ENCODE measurements at places on chromosomes 16 and 17. TPM values are rescaled to one million over a fixed set of nuclear protein-coding genes. Genes with fewer than 3 reads are reported as not detected.

The CAMKK1 gene
- 5.4 TPM for total RNA-seq

The KRT39 gene
- not detected for total RNA-seq

The SEPTIN12 gene
- total RNA-seq, result not detected

The TBC1D3E gene
- not detected for total RNA-seq

The CDK10 gene
- total RNA-seq, result 18.1 TPM

The LRRC3C gene
- total RNA-seq, result not detected

The SLC38A8 gene
- 11.7 TPM for total RNA-seq

The ATP2A3 gene
- 0.75 TPM for total RNA-seq

The TMEM100 gene
- 10.7 TPM for total RNA-seq

The CPHXL2 gene
- not detected for total RNA-seq

The TMIGD1 gene
- total RNA-seq, result not detected

The LSM12 gene
- total RNA-seq, result 49.2 TPM

The CLEC18B gene
- total RNA-seq, result not detected

The TMEM220 gene
- total RNA-seq, result 10.2 TPM

The COX6A2 gene
- not detected for total RNA-seq

The ABR gene
- 26.2 TPM for total RNA-seq

The CCDC78 gene
- total RNA-seq, result 17.7 TPM

Data from SK-MEL-5 (cell line).